ENCODE measurements at places on chromosomes 16 and 17. TPM values are rescaled to one million over a fixed set of nuclear protein-coding genes. Genes with fewer than 3 reads are reported as not detected.

Gene EVI2A
- 1.4 TPM for total RNA-seq

- H3K4me1 ChIP-seq, result no peaks in the 10 kb centered on the region
- peak overlapping the region; percentile 23 for H3K27ac ChIP-seq
- H3K36me3 ChIP-seq, result no peaks in the 10 kb centered on the region
- H3K4me3 ChIP-seq, result no peak overlapping the region
- DNase-seq, result peak; percentile 55
Observed at GRCh38 chr16:77574867-77575624, 140.2 kb upstream of the ADAMTS18 start.

Gene PHLPP2
- 2.7 TPM for total RNA-seq

- peaks cover 2% of the 10 kb centered on the region for H3K4me1 ChIP-seq
- no peak overlapping the region for H3K4me3 ChIP-seq
- no peaks in the 10 kb centered on the region for H3K27me3 ChIP-seq
- H3K36me3 ChIP-seq, result no peaks in the 10 kb centered on the region
Observed at GRCh38 chr17:42623271-42623670, 13.8 kb downstream of the TUBG1 start.

Gene RPS15A
- total RNA-seq, result 674 TPM

DNA sequence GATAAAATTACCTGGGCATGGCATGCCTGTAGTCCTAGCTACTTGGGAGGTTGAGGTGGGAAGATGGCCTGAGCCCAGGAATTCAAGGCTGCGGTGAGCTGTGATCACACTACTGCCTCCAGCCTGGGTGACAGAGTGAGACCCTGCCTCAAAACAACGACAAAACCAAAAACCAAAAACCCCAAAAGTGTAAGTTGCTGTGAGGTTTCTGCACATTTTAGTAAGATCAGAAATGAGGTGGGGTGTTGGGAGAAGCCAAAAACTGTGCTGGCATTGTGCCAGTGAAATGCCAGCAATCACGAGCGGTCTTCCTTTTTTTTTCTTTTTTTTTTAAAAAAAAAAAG is 114.6 kb downstream of the PITPNC1 start:
- H3K27ac ChIP-seq, result peak overlapping the region; percentile 84
- no peaks in the 10 kb centered on the region for H3K27me3 ChIP-seq
- no peak overlapping the region for H3K4me3 ChIP-seq

- no peaks in the 10 kb centered on the region for H3K4me1 ChIP-seq
- H3K4me3 ChIP-seq, result no peak overlapping the region
- DNase-seq, result no peak
- no peaks in the 10 kb centered on the region for H3K36me3 ChIP-seq
Observed at GRCh38 chr16:69553332-69553731, 12.4 kb upstream of the NFAT5 start.

DNA sequence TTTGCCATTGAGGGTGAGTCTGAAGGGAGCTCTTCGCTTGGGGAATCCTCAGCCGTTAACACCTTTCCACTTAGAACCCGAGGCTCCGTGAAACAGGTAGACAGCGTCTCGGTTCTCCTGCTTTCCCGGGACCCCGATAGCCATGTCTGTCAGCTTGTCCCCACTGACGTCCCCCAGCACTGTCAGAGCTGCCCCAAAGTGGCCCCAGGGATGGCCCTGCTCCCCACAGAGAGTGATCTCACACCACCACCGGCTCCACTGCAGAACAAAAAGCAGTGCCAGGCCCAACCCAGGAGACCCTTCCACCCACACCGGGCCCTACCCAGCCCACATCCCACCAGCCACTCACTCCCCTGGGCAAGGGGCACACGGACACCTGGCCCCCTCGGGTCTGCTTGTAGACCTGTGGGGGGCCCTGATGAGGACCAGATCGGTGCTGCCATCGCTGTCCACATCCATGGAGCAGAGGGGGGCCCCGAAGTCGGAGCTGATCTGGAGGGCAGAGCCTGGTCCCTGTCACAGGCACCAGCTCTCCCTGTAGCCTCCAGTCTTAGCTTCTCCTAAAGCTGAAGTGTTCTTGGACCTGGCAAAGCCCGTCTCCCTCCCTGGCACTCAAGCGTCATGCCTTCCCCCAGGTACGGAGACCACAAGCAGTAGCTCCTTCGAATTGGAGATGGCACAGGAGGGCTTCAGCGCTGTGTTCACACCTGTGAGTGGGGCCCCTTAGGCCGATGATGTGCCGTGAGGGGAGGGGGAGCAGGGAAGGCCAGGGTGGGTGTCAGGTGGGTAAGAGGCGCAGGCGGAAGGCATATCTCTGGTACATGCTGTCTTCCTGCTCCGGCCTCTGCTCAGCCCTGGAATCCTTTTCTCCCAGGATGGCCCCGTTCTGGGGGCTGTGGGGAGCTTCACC is 6.5 kb downstream of the ITGAX start:
- no peak for DNase-seq
- H3K27me3 ChIP-seq, result no peaks in the 10 kb centered on the region
- H3K27ac ChIP-seq, result no peak overlapping the region
- H3K4me3 ChIP-seq, result no peak overlapping the region
- H3K4me1 ChIP-seq, result peaks cover 31% of the 10 kb centered on the region

Gene PEMT
- 41.0 TPM for total RNA-seq

DNA sequence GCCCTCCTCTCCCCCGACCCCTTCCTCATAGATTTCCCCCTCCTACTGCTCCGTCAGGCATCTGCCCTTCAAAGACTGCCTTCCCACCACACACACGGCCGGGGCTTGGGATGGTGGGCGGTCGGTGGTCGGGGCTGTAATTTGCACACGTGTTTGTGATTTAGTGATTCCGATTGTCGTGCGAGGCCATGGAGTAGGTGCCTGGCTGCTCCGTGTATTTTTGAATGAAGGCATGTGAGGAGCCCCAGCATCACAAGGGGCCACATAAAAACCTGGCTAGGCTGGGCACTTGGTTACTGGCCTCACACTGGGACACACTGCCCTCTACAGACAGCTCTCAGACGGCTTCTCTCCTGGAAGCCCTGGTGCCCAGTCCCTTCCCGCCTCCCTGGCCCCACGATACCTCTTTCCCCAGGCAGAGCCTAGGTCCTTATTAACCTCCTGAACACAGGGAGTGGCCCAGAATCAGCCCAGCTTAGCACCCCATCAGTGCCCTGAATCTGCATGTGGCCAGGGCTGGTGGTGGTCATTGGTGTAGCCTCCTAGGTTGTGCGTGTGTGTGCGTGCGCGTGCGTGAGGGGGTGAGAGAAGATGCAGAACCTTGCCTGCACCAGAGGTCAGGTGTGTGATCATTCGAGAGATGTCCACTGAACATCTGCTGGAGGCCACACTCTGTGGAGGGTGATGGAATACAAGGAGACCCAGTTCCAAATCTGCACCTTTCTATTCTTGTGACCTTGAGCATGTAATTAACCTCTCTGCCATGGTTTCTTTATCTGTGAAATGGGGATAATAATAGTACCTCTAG is 1.3 kb upstream of the SOCS1 start:
- peak; percentile 78 for DNase-seq
- H3K27me3 ChIP-seq, result no peaks in the 10 kb centered on the region
- H3K27ac ChIP-seq, result peak overlapping the region; percentile 100
- no peaks in the 10 kb centered on the region for H3K36me3 ChIP-seq
- H3K4me1 ChIP-seq, result peaks cover 24% of the 10 kb centered on the region
- H3K4me3 ChIP-seq, result peak overlapping the region; percentile 90

- H3K4me1 ChIP-seq, result no peaks in the 10 kb centered on the region
- no peak overlapping the region for H3K27ac ChIP-seq
- H3K36me3 ChIP-seq, result no peaks in the 10 kb centered on the region
Observed at GRCh38 chr17:21742326-21742725, 50.0 kb downstream of the KCNJ18 start.

DNA sequence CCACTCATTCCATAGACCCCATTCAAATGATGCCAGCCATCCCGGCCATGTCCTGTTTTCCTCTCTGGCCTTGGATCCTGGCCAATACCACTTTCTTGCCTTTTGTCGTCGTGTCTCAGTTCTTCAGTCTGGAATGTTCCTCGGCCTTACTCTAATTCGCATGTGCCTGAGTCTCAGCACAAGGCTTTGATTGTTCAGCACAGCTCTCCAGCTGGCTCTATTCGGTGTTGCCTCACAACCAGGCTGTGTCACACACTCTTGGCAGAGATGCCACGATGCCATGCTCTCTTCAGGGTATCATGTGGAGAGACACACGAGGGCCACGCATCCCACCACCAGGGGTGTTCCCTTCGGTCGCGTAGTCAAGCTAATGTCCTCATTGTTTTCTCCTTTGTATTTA is 1.8 kb upstream of the VPS4A start:
- peaks cover 5% of the 10 kb centered on the region for H3K36me3 ChIP-seq
- H3K4me3 ChIP-seq, result no peak overlapping the region
- DNase-seq, result no peak
- no peaks in the 10 kb centered on the region for H3K27me3 ChIP-seq
- H3K27ac ChIP-seq, result no peak overlapping the region

DNA sequence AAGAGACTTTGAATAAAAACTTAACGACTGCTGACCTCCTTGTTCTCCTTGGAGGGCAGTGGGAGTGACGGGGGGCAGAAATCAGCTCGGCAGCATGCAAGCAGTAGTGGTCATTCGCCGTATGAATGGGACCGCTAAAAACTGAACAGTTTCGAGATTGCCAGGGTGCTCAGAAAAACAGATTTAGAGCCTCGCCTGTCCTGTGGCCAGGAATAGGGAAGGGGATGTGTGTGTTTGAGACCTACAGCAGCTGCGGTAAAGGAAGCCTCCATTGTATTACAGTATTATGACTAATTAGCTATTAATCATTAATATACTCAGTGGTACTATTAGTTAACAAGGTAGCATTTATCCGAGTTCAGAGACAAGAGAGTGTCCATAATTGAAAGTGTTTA is 670 bp upstream of the ZNF652 start:
- no peaks in the 10 kb centered on the region for H3K27me3 ChIP-seq
- peaks cover 13% of the 10 kb centered on the region for H3K4me1 ChIP-seq
- H3K36me3 ChIP-seq, result no peaks in the 10 kb centered on the region
- peak overlapping the region; percentile 77 for H3K4me3 ChIP-seq

- H3K4me1 ChIP-seq, result peaks cover 3% of the 10 kb centered on the region
- no peak for DNase-seq
- H3K27ac ChIP-seq, result no peak overlapping the region
- no peak overlapping the region for H3K4me3 ChIP-seq
- no peaks in the 10 kb centered on the region for H3K36me3 ChIP-seq
Observed at GRCh38 chr16:19830902-19831560, 53.6 kb downstream of the GPRC5B start.

DNA sequence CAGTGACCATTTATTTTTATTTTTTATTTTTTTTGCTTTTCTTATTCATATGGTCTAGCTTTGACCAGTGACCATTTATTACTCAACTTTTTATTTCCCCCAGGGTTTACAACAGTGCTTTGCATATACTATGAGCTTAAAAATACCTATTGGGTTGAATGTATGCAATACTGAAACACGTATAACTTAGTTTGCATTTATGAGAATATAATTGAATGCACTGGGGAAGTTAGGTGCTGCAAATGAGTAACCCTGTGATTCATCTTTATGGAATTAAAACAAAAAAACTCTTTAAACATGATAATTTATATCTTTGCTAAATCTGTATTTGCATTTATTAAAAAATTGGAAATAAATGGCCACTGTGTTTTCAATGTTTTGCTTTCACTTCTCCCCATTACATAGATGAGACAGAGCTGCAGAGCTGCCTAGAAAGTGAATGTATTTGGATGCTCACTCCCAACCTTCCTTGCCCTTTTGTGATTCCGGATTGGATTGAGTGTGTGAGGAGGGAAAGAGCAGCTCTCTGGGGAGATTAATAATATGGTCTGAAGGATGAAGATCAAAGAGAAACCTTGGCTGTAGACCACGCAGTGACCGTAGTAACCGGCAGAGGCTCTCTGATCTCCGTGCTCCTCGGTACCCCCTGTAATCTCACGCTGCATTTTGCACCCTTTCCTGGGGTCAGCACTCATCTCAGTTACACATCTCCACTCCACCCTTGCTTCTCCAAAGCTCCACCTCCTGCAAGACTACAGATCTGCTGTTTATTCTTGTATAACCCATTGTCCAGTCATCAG is 14.3 kb downstream of the TMEM100 start:
- H3K4me1 ChIP-seq, result no peaks in the 10 kb centered on the region
- DNase-seq, result no peak
- no peaks in the 10 kb centered on the region for H3K36me3 ChIP-seq
- H3K4me3 ChIP-seq, result no peak overlapping the region

All from heart left ventricle (tissue), 16 donors.